Common myeloid progenitor, CD34-positive (primary cell): ENCODE measurements at places on chromosomes 7 and 10.

- DNase-seq = no peak
Measured at GRCh38 chr10:75202321-75203045, 8.1 kb upstream of the VDAC2 start.

DNA sequence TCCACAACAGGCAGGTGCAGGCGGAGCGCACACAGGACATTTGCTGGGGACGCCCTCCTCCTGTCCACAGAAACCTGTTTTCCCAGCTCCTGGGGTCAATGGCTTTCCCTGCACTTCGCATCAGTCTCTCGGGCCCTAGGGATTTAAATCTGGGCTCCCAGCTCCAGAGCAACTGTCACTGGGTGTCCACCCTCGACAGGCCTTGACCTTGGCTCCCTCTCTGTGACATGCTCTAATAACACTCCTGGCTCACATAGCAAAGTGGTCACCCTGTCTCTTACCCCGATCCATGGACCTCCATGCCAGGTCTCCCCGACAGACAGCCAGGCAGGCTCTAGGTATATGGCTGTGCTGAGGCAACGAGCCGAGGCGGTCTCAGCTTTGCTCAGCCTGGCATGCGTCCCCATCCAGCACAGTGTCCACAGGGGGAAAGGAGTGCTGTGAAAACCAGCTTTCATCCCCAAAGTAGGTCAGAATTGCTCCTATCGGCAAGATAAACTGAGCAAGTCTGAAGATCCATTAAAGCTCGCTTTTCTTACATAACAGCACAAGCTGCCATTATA, 195.6 kb downstream of the TNS3 start:
- DNase-seq = no peak

DNA sequence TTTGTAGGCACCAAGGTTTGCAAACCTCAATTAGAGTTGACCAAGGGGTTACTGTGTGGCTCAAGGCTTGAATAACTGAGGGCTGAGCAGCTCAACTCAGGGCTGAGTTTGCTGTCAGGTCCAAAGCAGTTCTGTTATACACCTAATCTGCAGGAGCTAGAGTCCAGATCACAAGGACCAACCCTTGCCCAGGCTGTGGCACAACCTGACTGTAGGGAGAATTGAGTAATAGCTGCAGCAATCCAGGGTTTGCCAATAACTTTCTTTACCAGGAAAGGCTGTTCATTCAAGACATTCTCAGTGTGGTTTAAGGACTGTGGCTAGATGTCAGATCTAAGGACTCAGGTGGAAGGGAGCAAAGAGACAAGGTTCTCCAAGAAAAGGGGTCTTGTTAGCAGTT, 115.6 kb upstream of the IMMP2L start:
- no peak for DNase-seq

DNA sequence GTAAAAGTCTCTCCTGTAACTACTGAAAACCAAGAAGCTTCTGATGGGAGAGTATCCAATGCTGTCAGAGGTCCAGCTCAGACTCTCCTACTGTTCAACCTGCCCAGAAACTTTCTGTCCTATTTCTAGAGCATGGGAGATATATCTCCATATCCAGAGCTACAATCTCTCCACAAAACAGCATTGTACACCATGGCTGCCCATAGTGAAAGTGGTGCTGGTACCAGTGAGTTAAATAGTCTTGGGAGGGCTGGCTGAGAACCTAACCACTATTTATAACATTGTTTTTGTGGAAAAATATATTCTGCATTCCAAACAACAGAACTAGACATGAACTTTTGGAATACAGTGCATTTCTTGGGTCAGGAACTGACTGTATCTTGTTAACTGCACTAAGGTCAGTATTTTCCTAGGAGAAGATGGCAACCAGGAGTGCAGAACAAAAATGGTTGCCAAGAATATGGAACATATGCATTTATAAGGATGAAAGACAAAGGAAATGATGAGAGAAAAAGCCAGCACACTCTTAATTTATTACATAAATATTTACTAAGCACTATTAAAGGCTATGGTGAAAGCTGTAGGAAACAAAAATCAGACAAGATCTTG, 91.9 kb downstream of the ZNF438 start:
- DNase-seq = no peak

GRCh38 chr10:44006771-44007170, 358.1 kb upstream of the ZNF32 start:
- DNase-seq = no peak

DNA sequence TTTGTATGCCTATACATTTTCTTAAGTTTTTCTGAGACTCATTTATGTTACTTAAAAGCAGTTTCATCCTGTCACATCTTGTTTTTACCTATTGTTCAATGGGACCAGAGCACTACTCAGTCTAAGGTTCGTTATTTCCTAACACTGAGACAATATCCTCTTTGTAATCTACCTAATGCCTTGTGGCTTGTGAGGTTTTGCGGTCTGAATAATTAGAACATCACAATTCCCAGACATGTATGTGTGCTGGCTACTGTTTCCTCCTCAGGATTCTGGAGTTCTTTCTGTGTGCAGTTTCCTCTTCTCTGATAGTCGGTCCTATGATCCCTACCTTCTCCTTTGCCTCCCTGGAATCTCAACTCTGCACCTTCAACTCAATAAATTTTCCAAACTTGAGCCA, 620.2 kb downstream of the ANKRD7 start:
- no peak for DNase-seq

DNA sequence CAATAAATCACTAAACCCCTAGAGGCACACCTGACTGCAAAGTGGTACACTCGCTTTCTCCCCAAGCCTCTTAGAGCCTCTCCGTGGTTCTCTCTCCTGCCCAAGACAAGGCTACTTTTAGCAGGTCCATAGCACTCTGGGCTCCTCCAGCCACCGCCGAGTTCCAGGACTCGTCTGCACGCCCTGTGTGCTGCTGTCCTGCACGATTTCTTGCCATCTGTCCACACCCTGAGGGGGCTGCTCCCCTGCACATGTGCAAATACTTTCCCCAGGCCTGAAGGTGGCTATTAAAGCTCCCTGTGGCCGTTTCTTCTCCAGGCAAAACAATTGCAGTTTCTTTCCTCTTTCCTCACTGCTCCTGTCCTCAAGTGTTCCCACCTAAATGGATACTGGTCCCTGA, 414.3 kb downstream of the PLXNA4 start:
- no peak for DNase-seq

GRCh38 chr10:100808876-100809275, 63.5 kb downstream of the PAX2 start:
- no peak for DNase-seq

GRCh38 chr10:112805701-112806100, 144.3 kb upstream of the TCF7L2 start:
- no peak for DNase-seq

GRCh38 chr7:84144935-84145334, 49.7 kb downstream of the SEMA3A start:
- DNase-seq = no peak

DNA sequence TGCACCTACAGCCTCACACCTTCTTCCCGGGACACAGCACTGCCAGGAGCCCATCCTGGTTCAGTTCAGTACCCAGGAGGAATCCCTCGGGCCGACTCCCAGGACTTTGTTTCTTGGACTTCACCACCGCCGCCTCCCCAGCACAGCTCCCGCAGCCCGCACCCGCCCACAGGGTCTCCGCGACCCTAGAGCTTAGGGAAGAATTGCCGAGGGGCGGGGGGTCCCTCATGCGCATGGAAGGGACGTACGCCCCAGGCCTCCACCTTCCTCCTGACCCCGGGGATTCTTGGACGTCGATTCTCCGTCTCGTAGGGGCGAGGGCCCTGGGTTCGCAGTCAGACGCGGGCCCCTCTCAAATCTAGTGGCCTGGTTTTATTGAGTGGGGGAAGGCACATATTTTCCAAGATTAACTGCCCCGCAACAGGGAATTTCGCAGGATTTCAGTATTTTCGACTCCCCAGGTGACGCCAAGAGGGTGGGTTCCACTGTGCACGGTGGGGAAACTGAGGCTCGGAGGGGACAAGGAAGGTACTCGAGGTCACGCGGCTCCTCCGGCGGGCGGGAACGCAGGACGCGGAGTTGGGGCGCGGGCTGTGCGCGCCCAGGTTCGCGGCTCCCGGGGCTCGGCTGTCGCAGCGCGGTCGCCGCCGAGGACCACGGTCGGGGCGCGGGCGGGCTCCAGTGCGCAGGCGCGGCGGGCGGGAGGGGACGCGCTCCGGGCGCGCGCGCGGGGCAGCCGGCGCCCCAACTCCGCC, at the start of gene ADCY1:
TSS of gene ADCY1 (plus strand) at position 708 of the 755 bp plus-strand sequence. CDS start 176 bp downstream, outside the sequence.
- peak; percentile 40 for DNase-seq

DNA sequence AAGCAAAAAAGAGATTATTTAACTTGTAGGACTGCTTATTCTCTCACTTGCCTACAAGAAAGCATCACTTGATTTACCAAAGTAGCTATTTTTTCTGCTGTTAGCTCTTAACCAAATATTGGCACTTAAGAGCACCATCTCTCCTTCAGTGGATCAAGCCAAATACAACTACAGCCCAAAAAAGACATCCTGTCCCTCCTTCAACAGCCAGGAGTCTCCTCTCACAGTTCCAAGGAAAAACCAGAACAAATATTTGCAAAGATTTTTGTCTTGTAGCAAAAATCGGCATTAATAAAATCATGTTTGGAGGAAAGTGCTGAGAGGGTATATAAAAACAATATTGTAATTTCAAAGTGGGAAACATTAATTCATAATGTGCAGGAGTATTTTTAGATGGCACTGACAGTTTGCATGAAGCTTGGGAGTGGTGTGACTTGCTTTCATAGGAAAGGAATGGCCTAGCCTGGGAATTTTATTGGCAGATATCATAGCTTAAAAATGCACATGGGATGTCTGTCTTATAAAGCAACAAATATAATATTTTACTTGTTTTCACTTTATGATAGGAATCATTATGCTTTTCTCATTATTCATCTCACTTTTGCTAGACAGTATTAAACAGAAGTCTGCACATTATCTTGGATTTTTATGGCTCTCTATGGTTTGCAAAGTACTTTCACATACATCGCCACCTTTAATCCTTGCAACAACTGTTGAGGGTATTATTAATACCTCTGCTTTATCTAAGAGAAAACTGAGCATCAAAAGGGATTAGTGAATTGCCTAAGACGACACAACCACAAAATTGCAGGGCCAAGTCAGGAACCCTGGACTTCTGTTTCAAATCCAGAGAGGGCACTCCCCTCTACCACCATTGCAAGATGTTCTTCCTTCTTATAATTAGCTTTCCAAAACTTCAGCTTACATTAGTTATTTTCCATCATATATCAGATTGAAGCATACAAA, 103.5 kb downstream of the AGMO start:
- DNase-seq = no peak

DNA sequence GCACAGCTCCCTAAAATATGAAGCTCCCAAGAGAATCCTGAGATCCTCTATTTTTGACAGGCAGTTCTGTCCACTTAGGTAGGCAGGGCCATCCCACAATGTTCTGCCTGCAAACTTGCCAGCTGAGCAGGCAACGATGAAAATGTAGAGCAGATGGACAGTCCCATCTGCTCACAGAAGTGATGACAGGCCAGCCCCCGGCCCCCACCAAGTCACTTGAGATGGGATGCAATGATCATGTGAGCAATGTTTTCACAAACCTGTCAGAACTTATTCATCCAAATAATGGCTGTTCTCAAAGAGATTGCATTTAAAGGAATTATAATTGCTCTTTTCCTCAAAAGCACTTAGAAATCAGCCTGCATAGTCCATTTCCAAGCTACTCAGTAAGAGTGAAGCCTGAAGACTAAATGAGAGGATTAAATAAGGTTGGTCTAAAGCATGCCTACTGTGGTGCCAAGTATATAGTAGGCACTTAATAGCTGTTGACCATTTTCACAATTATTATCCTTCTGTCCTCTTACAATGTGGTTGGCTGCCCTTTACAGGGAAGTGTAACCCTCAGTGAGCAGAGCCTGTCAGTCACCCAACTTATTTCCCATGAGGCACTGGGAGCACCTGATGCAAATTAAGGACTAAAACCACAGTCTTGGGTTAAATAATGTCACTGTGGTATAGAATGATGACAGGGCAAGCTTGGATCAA, 301.2 kb downstream of the FGFR2 start:
- DNase-seq = no peak

GRCh38 chr10:124296813-124297788, 121.6 kb downstream of the OAT start:
- DNase-seq = no peak

GRCh38 chr10:75103881-75104686, 7.4 kb upstream of the SAMD8 start:
- no peak for DNase-seq

DNA sequence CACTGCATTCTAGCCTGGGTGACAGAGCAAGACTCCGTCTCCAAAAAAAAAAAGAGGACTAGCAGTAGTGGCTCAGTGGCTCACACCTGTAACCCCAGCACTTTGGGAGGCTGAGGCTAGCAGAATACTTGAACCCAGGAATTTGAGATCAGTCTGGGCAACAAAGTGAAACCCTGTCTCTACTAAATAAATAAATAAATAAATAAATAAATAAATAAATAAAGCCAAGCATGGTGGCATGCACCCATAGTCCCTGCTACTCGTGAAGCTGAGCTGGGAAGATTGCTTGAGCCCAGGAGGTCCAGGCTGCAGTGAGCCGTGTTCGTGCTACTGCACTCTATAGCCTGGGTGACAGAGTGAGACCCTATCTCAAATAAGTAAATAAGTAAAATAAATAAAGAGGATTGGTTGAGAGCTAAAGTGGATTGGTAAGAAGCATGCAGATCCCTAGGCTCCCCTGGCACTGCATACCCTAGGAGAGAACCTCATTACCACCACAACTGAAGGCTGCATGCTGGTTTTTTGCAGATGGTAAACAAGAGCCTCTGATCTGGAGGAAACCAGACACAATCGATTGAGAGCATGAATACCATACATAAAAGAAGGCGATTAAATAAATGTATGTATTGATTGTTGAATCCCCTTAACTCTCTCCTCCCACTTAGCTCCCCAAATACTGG, 163.2 kb downstream of the REEP3 start:
- DNase-seq = no peak

- DNase-seq = no peak
Measured at GRCh38 chr7:14769261-14769660, 133.3 kb downstream of the DGKB start.

DNA sequence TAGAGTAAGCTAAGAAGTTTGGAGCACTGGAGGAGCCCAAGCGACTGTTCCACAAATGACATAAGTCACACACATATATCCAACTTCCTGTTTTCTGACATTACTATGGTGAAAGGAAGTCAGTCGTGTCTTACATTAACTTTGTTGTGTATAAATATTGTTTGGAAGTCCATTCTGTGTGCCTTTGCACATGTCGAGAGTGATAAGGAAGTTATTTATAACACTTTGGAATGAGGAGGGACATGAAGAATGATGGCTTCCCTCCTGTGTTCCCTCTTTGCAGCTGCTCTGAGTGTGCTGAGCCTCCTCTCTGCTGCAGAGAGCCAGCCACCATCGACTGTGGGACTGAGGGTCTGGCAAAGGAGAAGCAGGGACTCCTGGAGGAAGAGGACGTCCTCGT, 40.4 kb upstream of the MGMT start:
- peak; percentile 61 for DNase-seq

- peak; percentile 69 for DNase-seq
Measured at GRCh38 chr10:20004087-20004523, 187.9 kb downstream of the PLXDC2 start.

GRCh38 chr7:49812534-49812933, 39.1 kb downstream of the VWC2 start:
- DNase-seq = no peak

GRCh38 chr10:85864868-85865526, 501.6 kb downstream of the GRID1 start:
- DNase-seq = no peak
